Uterus (tissue), 4 donors: ENCODE measurements at places on chromosomes 12 and 14. TPM values are rescaled to one million over a fixed set of nuclear protein-coding genes. Genes with fewer than 3 reads are reported as not detected.

DNA sequence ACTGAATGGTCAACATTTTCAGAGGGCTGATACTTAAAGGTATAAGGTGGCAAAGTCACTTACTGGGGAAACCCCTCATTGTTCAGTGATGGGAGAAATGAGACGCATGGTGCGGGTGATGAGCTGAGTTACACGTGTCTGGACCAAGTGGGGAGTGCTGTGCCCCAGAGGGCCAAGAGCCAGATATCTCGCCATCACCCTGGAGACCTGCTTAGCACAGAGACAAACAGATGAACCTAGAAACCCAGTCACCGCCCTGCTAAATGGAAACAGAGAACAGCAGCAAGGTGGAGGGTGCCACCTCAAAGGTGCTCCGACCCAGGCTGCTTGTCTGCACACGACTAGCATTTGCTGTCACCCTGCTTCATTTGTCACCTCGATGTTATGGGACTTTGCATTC is 92.4 kb downstream of the RBM19 start:
- H3K27ac ChIP-seq = no peak overlapping the region
- no peak for DNase-seq
- no peaks in the 10 kb centered on the region for H3K36me3 ChIP-seq

DNA sequence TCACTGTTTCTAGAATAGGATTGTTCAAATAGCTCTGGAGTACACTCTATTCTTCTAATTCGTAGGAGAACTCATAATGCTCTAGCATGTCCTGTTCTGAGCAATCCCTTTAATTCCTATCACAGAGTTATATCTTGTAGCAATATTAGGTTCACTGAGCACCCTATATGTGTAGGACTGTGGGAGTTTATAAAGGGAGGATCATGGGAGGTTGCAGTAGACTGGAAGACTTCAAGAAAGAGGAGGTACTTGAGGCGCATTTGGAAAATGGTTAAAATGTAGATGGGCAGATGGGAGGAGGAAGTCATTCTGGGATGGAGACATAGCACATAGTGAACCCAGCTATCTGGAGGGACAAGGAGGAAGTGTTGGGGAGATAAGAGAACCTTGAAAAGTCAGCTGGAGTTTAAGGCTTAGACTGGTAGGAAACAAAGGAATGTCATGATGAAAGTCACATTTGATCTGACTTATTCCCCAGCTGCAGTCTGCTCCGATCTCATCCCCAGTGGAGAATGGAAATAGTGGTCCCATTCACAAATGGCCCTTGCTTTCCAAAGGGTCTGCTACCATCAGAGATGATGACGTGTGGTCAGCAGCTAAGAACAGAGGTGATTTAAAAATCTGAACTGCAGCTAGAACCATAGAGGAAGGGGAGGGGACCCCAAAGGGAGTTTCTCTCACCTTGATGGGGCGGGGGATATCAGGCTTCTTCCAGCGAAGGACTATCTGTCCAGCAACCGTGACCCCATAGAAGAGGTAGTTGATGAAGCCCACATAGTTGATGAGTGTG is 10.1 kb upstream of the CEBPE start:
- H3K27ac ChIP-seq = no peak overlapping the region
- peaks cover 4% of the 10 kb centered on the region for H3K4me1 ChIP-seq
- DNase-seq = no peak
- H3K27me3 ChIP-seq = no peaks in the 10 kb centered on the region

GRCh38 chr14:22506778-22507351 is 82.2 kb downstream of the DAD1 start:
- peak overlapping the region; percentile 80 for H3K27ac ChIP-seq
- peaks cover 4% of the 10 kb centered on the region for H3K4me1 ChIP-seq
- no peak for DNase-seq
- no peaks in the 10 kb centered on the region for H3K27me3 ChIP-seq
- H3K4me3 ChIP-seq = no peak overlapping the region
- no peaks in the 10 kb centered on the region for H3K36me3 ChIP-seq

The NTN4 gene
- total RNA-seq = 86.8 TPM

The KCNJ8 gene
- total RNA-seq = 7.1 TPM

GRCh38 chr12:118187751-118188435 is 52.0 kb downstream of the PEBP1 start:
- H3K27ac ChIP-seq = peak overlapping the region; percentile 80
- no peaks in the 10 kb centered on the region for H3K36me3 ChIP-seq
- no peaks in the 10 kb centered on the region for H3K4me1 ChIP-seq
- no peak overlapping the region for H3K4me3 ChIP-seq
- DNase-seq = no peak
- H3K27me3 ChIP-seq = no peaks in the 10 kb centered on the region

The DTX3 gene
- total RNA-seq = 37.8 TPM

The TSPAN19 gene
- total RNA-seq = under 0.01 TPM

DNA sequence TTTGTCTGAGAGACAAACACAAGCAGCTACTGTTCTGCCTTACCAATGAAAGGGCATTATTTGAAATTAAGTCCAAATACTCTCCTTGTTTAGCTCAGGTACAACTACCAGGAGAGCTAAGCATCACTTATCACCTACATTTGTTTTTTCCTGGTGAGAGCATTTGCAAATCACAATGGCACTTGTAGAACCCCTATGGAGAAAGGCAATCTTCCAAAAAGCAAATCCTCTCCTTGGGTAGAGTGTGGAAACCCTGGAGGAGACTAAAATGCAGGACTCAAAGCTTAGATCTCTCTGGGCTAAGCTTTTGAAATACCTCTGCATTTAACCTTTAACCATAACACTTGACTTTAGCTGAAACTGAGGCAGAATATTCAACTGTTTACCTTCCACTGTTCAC is 20.8 kb downstream of the GTSF1 start:
- no peak overlapping the region for H3K4me3 ChIP-seq
- no peak overlapping the region for H3K27ac ChIP-seq
- no peaks in the 10 kb centered on the region for H3K27me3 ChIP-seq
- no peaks in the 10 kb centered on the region for H3K4me1 ChIP-seq
- H3K36me3 ChIP-seq = no peaks in the 10 kb centered on the region
